Stimulated activated CD4-positive, alpha-beta T cell treated with anti-CD3 and anti-CD28 coated beads, Interleukin-1b, Interleukin-23, amount 100 ng/mL, for 1 hour (primary cell): ENCODE measurements at places on chromosomes 13 and 19.

DNA sequence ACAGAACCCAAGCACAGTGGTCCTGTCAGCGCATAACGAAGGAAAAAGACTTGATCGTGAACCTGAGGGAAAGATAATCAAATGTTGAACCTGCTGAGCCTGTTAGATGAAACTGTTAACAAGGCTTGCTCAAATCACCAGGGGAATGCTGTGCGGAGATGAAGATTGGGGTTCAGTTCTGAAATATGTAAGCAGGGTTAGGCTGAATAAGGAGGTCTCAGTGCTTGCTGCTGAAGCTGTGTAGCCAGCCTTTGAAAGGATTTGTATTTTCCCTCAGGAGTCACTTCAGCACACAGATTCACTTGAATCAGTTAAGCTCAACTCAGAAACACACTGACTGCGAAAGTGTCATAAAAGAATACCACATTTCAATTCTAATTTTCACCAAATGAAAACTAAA lies 793.5 kb downstream of the OLFM4 start:
- DNase-seq: no peak

GRCh38 chr13:64457976-64458375 lies 2772.2 kb downstream of the PCDH9 start:
- DNase-seq: no peak

DNA sequence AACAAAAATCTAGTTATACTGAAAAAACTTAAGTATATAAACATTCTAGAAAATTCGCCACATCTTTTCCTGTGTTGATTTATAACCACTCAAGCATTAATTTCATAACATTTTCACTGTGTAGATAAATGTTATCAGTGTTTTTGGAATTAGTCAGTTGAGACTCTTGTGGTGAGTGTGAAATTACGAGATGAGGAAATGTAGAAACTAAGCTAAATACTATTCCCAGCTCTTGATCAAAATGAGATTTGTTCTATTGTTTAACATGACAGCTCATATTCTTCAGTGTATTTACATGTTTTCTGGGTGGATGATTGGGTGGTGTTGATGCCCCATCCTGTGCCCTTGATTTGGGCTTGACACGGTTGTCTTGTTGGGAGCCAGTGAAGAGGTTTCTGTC lies 406.8 kb downstream of the DACH1 start:
- DNase-seq: no peak

GRCh38 chr19:9836021-9836420 lies 903 bp downstream of the PIN1 start:
- no peak for DNase-seq

GRCh38 chr19:55538132-55538531 lies 1.2 kb upstream of the SBK2 start:
- no peak for DNase-seq

- no peak for DNase-seq
These were observed 278.6 kb upstream of the TSHZ3 start for GRCh38 chr19:31627620-31628365.

GRCh38 chr19:48841571-48841970 lies 5.3 kb upstream of the HSD17B14 start:
- no peak for DNase-seq

DNA sequence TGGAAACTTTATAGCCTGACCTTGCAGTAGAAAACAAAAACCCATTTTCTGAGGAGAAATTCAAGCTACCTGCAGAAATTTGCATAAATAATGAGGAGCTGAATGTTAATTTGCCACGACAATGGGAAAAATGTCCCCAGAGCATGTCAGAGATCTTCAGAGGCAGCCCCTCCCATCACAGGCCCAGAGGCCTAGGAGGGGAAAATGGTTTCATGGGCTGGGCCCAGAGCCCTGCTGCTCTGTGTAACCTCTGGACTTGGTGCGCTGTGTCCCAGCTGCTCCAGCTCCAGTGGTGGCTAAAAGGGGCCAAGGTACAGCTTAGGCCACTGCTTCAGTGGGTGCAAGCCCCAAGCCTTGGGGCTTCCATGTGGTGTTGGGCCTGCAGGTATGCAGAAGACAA lies 257.9 kb downstream of the NHLRC3 start:
- DNase-seq: no peak

DNA sequence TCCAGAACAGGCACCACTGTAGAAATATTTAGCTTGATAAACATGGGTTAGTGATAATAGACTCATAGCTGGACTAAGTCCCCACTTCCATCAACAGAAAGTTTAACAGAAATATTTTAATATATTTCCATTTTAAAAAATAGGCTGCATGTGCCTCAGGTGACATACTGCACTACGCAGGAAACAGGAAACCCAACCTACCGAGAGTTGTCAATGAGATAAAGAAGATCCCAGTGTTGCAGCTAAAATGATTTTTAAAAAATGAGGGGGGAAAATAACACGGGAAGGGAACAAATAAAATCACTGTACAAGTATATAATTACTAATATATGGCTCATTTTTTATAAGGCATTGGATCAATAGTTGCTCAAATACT lies 154.8 kb downstream of the TBC1D4 start:
- no peak for DNase-seq

DNA sequence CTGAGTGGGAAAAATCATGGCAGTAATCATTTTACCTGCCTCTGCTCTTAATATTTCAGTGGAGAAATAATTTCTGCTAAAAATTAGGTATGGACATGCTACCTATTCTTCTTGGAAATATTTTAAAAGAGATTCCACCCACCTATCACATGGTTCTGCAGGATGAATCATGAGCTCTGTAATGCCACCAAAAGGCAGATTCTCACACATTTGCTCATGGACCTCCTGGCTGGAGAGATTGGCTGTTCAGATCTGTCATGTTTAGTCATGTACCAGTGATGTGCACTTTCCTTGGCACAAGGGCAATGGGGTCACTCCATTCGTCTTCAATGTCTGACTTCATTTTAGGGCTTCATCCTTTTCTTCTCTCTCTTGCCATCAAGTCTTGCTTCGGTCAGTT lies 101.8 kb upstream of the MBNL2 start:
- no peak for DNase-seq

DNA sequence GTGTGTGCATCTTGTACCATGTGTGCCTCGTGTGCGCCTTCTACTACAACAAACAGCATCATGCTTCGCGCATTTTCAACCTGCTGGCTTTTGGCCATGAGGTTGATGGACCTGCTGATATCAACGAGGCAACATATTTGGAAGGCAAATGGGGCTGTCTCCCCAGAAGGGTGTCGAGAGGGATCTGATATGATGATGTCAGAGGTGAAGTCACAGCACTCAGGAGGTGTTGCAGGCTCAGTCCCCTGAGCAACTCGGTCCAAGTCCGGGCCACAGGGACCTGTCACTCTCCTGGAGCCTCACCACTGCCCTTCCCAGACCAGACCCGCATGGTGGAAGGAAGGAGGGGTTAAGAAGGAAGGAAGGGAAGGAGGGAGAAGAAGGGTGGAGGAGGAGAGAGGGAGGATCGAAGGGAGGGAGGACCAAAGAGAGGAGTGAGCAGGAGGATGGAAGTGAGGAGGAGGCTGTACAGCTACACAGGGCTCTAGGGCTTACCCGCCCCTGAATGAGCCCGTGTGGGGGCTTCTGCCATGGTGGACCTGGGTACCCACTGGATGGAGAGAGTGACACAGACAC lies 6.7 kb upstream of the C13orf46 start:
- DNase-seq: no peak

DNA sequence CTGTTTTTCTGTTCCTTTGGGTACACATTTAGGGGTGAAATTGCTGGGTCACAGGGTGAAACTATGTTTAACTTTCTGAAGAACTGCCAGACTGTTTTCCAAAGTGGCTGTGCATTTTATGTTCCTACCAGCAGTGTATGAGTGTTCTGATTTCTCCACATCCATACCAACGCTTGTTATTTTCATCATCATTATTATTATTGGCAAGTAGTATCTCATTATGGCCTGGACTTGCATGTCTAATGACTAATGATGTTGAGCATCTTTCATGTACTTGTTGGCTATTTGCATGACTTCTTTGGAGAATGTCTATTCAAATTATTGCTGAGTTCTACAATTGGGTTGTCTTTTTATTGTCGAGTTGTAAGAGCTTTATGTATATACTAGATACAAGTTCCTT lies 321.8 kb upstream of the HTR2A start:
- DNase-seq: no peak

- no peak for DNase-seq
These were observed 7.0 kb upstream of the WBP4 start for GRCh38 chr13:41054212-41054877.

DNA sequence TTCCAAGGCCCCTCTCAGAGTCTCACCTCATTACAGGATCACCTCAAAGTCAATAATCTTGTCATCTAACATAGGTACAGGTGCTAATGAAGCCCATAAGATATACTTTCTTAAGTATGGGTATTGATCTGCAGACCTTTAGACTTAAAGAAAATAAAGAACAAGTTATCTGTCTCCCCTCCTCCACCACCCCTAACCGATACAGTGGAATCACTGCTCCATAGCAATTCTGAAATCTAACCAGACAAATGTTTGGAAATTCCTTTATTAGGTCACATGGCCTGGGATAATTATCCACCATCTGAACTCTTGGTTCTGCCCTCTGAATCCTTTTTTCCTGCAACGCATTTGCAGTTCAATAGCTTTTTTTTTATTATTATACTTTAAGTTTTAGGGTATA lies 4.5 kb upstream of the ZNF470 start:
- no peak for DNase-seq

DNA sequence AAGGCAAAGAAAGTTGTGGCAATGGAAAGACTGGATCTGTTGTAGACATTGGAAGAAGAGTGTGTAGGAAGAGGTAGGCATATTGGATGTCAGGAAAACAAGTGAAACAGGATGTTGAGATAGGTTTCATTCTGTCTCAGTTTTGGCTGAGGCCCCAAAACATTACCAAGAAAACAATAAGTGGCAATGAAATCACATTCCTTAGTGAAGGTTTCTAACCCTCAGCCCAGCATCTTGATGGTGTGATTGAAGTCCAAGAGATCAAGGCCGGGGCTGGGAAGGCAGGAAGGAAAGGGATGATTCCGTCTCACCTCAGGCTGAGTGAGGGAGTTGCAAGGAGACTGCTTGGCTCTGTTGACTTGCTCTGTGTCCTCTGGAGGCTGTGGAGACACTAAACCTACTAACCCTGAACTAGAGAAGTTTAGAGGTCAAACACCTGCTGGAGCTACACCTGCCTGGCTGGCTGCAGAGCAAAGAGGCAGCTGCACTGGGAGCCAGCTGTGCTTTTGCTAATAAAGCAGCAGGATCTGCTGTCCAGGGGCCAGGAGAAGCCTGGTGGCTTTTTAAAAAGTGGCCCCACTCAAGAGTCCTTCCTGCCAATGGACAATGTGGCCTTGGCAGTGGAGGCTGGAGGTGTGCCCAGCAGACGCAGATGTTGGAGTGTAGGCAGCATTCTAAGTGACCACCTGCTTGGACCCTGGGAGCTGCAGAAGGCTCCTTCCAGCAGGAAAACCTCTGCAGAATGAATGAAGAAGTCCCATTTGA lies 53.6 kb downstream of the DGKH start:
- no peak for DNase-seq

- no peak for DNase-seq
These were observed 147.6 kb downstream of the KCTD12 start for GRCh38 chr13:76738616-76739015.

GRCh38 chr13:107865318-107865575 lies 350.1 kb downstream of the LIG4 start:
- no peak for DNase-seq

GRCh38 chr13:102687520-102687919 lies 7.3 kb downstream of the METTL21C start:
- no peak for DNase-seq

DNA sequence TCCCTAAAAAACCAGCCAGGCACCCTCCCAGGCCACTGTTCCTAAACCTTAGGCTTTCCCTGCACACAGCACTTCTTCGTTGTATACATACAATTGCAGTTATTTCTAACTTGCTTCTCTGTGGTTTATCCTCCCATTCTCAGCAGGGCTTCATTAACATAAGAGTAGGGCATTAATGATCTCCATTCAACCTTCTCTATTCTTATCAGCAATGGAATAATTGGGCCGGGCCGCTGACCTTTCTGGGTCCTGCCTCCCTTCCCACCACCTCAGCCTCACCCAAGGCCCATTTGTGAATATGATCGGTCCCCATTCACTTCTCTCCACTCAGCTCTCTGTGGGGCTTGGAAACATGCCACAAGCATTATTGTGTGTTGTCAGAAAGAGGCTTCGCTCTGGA lies 184.2 kb downstream of the SUCLA2 start:
- DNase-seq: no peak

DNA sequence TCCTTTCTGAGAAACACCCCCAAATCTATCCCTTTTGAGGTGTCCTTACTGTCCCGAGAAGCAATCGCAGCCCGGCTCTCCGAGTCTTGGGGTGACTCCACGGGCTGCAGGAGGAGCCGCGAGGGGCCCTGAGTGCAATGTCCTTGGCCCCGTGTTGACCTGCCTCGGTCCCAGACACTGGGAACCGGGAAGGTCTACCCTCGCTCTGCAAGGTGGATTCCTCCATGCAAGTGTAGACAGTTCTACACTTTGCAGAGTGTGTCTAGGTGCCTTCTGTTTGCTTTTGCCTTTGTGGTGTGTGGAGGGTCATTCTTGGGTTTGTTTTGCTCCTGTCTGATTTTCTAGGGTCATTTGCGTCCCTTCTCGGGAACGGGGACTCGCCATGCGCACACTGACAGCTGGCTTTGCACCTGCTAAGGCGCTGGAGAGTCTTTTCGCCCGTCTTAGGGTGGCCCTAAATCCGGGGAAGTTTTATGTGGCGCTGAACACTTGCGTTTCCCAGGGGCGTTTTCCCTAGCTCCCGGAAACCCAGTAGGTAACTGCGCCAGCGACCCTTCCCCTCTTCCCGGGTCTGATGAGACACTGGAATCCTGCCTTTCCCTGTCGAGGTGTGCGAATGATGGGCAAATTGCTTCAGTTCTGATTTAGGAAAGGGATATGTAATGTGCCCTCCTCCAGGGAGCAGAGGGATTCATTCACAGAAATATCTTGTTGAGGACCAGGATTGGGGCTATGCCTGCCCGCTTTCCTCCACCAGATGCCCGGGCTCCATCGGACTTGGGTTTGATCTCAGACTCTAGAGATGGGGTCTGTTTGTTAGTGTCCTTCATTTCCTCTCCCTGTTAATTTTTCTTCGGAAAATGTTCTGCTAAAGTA lies 755 bp downstream of the SERTM1 start:
- no peak for DNase-seq

GRCh38 chr13:30170569-30170968 lies 136.8 kb downstream of the KATNAL1 start:
- DNase-seq: no peak

DNA sequence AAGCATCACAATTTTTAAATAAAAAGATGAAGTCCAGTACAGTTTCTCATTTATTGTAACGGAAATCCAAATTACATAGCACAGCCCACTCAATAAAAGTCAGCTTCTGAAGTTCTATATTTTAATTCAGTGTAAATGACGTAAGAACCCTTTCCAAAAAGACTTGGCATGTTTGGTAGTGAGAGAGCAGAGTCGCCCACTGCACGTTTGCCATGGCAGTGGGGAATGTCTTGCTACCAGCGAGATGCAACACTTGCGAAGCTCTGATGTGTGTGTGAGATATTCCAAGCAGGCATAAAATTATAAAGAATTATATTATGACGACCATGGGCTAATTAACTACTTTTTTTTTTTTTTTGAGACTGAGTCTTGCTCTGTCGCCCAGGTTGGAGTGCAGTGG lies 190.1 kb downstream of the SLC7A1 start:
- no peak for DNase-seq

GRCh38 chr19:1399079-1399478 lies 2.3 kb downstream of the GAMT start:
- no peak for DNase-seq
